PC-3 (cell line): ENCODE measurements at places on chromosomes 3 and 15.

DNA sequence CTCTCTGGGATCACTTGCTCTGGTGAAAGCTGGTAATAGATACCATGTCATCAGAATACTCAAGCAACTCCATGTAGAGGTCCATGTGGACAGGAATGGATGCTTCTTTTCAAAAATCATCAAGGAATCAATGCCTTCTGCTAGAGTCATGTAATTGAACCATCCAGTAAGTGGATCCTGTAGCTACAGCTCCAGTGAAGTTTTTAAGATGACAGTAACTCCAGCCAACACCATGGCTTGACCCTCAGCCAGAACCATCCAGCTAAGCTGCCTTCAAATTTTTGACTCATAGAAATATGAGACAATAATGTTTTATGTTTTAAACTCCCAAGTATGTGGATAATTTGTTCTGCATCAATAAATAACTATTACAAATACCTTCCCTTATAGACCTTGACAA is 923.7 kb downstream of the EPHA3 start:
- DNase-seq, result no peak

DNA sequence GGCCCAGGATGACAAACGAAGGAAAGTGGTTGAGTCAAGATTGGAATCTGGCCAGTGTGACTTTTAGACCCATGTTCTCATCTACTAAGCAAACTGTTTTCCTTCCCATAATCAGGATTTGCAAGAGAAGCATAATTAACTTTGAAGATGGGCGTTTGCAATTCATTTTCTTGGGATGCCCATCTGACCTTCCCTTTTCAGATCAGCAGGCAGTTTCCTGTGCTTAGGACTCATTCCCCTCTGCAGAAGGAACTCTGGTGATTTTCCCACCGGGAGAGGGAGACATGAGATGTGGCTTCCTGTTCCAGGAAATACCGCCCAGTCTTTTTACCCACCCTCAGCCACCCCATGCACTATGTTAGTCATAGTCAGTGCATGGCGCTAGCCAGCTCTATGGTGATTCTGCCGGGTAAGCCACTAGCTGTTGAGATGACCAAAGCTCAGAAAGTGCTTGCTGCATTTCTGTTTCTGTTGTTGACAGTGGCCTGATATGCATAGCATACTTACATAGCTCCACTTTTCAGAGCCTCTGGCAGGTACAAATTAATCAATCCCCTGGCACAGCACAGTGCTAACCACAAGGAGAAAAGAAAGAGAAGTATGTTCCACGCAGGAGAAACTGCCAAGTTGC is 129.4 kb downstream of the VGLL4 start:
- peak; percentile 88 for DNase-seq

GRCh38 chr3:197186887-197187588 is 111.4 kb downstream of the DLG1 start:
- DNase-seq, result peak; percentile 77

GRCh38 chr3:127629467-127630403 is 750 bp downstream of the PODXL2 start:
- DNase-seq, result no peak

DNA sequence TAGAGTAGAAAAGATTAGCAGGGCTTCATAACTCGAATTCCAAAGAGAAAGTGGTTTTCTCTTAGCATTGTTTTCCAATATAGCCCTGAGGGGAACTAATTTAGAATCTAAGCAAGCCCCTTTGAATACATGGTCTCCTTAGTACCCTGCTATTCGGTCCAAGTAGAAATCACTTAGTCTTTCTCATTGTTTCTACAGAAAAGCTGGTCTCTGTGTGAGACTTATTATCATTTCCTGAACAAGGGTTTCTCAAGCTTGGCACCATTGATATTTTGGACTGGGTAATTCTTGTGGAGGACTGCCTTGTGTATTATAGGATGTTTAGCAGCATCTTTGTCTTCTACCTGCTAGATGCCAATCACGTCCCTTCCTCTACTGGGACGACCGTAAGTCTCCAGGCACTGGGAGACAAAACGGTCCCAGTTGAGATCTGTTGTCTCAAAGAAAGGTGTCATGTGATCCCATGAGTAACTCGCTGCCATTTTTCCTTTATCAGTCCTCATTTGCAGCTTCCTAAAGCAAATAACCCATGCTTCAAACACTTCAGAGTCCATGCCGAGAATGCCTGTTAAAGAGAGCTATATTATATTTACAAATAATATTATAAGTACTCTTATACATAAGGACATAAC is 230.7 kb upstream of the SLCO3A1 start:
- DNase-seq, result no peak

DNA sequence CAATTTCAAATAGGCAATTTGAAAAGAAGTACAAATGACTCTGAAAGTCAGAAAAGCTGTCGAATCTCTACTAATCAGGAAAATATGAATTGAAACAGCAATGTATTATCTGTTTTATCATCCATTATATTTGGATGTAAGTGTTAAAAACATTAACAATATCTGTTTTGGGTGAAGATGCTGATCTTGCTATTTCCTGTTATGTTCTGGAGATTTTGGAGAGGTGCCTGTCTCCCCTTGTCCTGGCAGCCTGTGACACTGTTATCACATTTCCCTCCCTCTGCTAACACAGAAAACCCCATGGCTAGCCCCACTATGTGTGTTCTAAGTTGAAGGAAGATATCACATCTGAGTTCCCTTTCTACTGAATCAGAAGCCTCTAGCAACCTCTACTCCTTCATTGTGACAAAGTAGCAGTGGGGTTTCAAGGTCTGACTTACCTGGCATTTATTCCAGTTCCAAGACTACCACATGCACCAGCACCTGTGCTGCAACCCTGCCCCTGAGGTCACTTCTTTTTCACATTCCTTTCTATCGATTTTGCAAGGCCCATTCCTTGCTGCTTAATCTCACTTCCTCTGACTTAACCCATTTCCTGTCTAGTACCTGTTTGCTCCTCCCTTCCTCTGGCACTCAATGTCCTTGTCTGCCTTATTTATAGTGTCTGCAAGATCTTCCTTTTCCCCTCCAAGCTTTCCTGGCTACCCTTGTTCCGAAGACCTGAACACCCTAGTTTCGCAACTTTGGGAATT is 95.5 kb upstream of the COL8A1 start:
- DNase-seq, result peak; percentile 87

DNA sequence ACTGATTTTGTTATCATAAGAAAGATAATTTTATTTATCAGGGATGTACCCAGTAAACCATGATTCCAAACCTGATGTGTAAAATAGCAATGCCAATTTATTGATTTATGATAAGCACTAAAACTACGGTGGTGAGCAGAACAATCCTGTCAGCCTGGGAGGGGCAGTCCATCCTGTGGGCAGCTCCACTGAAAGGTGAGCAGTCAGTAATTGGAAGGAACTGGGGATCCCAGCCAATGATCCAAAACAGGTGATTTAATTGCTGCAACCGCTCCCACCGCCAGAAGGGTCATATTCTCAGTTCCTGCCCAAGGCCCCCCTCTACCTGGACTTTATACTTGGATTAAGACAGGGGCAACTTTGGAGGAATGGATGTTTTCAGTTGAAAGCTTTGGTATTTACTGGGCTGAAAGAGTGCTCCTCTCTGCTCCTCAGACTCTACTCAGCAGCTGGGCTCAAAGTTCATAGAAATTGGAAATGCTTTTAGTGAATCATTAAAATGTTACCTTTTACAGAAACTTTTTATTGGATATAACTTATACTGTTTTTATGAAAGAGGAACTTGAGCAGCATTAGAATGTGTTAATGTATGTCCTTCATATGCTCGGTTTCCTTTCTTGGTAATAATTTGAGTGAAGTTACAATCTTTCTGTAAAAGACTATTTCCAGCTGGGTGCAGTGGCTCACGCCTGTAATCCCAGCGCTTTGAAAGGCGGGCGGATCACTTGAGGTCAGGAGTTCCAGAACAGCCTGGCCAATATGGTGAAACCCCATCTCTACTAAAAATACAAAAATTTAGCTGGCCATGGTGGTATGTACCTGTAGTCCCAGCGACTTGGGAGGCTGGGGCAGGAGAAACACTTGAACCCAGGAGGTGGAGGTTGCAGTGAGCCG is 198.6 kb upstream of the IL12A start:
- DNase-seq, result no peak

DNA sequence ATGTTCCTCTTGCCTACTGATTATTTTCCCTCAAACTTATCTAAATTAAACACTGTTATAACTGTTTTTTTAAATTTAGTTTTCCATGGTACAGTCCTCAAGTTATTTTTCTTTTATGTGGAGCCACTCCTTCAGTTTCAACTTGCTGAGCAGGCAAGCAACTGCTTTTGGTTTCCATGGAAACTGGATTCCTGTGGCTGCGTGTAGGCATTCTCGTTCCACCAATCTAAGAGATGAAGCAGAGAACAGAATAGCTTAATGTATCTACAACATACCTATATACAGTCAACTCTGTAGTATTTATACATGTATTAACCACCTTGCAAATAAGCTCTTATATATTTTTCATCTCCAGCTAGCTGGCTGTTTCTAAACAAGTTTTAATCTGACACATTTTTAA is 25.8 kb upstream of the ANXA2 start:
- DNase-seq, result peak; percentile 88

DNA sequence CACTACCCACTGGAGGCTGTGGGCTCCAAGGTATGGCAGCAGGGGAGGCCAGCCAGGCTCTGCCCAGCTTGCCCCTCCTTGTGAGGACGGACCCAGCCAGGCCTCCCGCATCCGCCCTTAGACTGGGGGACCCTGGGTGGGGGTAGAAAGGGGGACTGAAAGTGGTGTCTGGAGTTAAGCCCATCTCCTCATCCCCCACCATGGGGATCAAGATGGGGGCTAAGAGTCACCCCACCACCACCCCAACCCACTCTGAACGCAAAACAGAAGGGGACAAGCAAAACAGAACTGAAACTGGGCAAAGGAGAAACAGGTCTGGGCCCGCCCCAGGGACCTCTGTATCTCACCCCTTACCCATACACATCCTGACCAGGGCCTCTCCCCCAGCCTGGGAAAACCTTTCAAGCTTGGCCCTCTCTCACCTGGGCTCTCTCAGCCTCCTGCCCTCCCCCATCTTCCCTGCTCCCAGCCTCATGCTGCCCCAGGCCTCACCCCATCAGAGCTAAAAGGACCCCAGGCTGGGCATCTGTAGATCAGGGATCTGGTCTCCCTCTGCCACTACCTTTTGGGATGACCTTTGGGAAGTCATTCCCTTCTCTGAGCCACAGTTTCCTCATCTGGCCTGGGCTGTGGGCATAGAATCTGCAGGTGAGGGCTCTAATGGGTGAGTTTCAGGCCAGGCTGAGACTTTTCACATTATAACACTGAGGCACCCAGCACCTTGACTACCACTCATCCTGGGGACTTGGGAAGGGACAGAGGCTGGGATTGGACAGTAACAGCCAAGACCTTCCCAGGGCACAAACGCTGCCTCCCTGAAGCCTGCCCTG is 30.0 kb upstream of the CYP11A1 start:
- DNase-seq, result peak; percentile 64

GRCh38 chr15:65258375-65259262 is 28.1 kb downstream of the PARP16 start:
- DNase-seq, result no peak

- DNase-seq, result no peak
Measured at GRCh38 chr3:185797108-185797881, 27.5 kb downstream of the IGF2BP2 start.

DNA sequence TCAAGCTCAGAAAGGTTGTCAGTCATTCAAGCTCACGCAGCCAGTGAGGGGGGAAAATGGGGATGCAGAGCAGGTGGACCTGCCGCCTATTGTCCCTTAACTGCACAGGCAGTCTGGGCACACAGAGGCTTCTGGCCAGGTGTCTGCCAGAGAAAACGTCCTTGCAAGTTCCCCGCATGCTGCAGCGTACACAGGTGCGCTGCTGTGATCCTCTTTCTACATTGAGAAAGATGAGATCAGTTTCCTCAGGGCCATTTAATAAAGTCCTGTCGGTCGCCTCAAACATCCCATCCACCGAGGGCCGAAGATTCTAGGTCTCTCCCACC is 445 bp upstream of the TSEN2 start:
- DNase-seq, result no peak

- no peak for DNase-seq
Measured at GRCh38 chr15:54017959-54018358, 39.7 kb downstream of the UNC13C start.

GRCh38 chr15:45660231-45660979 is 25.6 kb downstream of the SQOR start:
- no peak for DNase-seq

GRCh38 chr3:70180664-70181063 is 131.8 kb downstream of the MDFIC2 start:
- no peak for DNase-seq

GRCh38 chr3:21705769-21706168 is 45.2 kb downstream of the ZNF385D start:
- DNase-seq, result peak; percentile 97

- no peak for DNase-seq
Measured at GRCh38 chr15:70299931-70300869, 202.5 kb upstream of the TLE3 start.

DNA sequence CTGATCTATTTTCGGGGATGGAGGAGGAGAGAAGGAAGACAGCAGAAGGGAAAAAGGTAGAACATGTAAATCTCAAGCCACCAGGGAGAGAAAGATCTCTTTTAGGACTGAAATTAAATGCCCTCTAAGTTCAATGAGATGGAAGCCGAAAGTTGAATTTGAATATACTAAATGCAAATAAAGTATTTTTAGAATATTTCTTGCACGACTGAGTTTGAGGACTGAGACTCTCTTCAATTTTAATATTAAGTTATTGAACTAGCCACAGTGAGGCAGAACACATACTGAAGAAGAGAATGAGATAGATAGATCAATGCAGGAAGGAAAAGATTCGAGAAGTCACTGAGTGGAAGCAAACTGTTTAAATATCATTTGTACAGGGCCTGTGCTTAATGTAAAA is 399.9 kb upstream of the CBLB start:
- no peak for DNase-seq

GRCh38 chr3:129702934-129703712 is 96.6 kb upstream of the PLXND1 start:
- DNase-seq, result no peak

- no peak for DNase-seq
Measured at GRCh38 chr15:41392659-41393058, 9.6 kb downstream of the NDUFAF1 start.

- DNase-seq, result no peak
Measured at GRCh38 chr3:129517516-129517915, 10.9 kb upstream of the RHO start.

- DNase-seq, result no peak
Measured at GRCh38 chr3:45798034-45798433, 1.7 kb upstream of the SLC6A20 start.

GRCh38 chr3:179452176-179452564 is 900 bp upstream of the GNB4 start:
- no peak for DNase-seq
